ENCODE measurements at places on chromosomes 12 and 14.

GRCh38 chr12:43638806-43639205, 86.8 kb upstream of the ADAMTS20 start:
- no peak for DNase-seq

DNA sequence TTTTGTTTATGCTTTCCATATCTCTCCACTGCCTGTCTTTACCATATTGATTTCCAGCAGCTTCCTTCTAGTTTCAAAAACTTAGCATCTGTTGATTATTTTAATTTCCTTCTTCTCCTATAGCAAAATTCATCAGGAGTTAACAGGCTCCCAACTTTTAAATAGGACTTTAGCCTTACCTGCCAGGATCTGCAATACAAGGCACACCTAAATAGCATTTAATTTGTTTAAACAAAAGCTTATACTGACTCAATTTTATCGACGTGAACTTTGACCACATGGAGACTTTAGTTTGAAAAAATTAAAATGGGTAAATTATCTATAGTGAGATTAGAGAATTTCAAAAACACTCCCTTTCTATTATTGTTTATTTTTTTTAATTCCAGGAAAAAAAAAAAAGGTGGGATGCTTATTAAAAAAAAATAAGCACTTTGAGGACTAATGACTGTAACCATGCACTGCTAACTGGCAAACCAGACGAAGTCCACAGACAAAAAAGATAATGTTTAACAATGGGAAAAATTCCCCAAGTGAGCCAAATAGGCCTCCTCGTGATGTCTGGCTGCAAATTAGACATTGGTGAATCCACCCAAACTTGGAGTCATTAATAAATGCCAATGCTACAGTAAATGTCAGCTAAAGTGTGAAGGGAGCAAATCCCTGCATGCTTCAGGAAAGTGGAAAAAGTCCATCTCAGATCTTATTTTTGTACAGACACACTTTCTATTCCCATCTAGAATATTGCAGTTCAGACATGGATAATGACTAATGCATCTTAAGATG, 40.7 kb downstream of the RMST start:
- DNase-seq: no peak

DNA sequence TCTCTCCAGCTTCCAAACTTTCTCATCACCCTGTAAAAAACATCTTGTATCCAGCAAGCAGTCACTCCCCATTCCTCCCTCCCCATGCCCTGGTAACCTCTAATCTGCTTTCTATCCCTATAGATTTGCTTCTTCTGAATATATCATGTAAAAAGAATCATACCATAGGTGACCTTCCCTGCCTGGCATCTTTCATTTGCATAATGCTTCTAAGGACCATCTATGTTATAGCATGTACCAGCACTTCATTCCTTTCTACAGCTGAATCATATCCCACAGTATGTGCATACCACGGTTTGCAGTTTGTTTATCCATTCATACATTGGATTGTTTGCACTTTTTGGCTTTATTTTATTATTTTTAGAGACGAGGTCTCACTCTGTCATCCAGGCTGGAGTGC, 22.9 kb upstream of the VPS37B start:
- DNase-seq: no peak

GRCh38 chr12:101803978-101804377, 26.8 kb downstream of the GNPTAB start:
- DNase-seq: no peak

- DNase-seq: no peak
These were observed 60.6 kb downstream of the TMEM117 start for GRCh38 chr12:43896496-43896895.

DNA sequence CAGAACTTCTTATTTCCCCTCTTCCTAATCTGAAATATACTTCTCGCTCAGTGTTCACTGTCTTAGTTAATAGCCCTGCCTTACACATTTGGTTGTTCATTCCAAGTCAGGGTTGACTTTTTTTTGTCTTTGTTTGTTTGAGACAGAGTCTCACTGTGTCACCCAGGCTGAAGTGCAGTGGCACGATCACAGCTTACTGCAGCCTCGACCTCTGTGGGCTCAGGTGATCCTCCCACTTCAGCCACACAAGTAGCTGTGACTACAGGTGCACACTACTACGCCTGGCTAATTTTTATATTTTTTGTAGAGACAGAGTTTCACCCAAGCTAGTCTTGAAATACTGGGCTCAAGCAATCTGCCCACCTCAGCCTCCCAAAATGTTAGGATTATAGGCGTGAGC, 42.3 kb upstream of the PRPF39 start:
- DNase-seq: no peak

DNA sequence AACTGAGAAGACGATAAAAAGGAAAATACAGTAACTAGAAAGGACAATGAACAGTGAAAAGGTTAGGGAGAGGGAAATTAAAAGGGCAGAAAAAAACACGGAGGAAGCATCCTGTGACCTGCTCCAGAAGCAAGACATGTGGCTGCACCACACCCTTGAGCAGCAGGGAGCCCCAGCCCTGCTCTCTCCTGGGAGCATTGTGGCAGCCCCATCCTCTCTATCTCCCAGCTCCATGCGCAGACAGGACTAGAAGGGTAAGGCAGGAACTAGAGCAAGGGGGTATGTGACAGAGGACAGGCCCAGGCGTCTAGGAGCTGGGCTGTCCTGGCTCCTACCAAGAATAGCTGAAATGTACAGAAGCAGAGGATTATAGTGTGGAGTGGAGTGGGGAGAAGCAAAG, 38.6 kb upstream of the SMUG1 start:
- no peak for DNase-seq

- no peak for DNase-seq
These were observed 293.4 kb downstream of the EGLN3 start for GRCh38 chr14:33657476-33657875.

DNA sequence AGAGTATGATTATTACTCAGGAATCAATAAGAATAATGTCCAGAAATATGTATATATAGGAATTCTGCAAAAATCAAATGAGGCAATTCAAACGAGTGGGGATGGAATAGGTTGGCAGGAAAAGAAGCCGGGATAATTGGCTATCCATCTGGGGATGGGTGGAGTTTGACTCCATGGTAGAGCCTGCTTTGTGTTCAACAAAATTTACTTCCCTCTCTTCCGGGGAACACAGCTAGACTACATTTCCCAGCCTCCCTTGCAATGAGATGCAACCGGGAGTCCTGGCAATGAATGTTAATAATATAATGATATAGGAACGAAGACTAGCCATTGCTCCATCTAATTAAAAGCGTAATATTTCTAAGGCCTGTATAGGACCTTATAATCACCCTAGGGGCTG, 146.6 kb downstream of the EFCAB11 start:
- DNase-seq: no peak

DNA sequence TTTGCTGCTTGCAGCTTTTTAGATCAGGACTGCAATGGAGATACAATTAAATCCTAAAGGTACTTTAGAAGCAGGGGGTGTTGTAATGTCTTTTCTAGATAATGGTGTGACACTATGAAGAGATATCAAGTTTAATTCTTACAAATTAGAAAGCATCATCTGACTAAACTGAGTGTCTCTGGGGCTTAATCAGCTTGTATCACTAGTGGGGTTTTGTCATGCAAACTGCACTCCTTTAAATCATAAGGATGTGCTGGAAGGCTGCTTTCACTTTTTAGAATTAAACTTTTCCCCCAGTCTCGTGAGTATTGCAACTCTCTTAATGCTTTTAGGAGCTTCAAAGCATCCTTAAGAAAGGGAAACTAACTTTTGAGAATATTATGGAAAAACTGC, 218.6 kb downstream of the ESR2 start:
- no peak for DNase-seq

- no peak for DNase-seq
These were observed 9.3 kb upstream of the ESR2 start for GRCh38 chr14:64303471-64303917.

DNA sequence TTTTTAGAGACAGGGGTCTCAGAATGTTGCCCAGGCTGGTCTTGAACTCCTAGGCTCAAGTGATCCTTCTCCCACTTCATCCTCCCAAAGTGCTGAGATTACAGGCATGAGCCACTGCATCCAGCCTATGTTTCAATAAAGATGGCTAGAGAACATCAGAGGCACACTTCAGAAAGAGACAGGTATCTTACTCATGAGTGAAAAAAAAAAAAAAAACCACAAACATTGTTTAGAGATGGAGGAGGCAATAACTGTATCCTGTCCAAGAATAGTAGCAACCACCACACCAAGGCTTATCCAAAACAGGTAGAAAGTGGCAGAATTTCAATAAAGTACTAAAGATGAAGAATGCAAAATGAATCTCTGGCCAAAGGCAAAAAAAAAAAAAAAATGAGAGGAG, 30.3 kb downstream of the EEA1 start:
- no peak for DNase-seq

- no peak for DNase-seq
These were observed 14.2 kb upstream of the BLTP3B start for GRCh38 chr12:100156731-100157426.

GRCh38 chr12:131617596-131618302, 93.1 kb upstream of the SFSWAP start:
- DNase-seq: no peak

DNA sequence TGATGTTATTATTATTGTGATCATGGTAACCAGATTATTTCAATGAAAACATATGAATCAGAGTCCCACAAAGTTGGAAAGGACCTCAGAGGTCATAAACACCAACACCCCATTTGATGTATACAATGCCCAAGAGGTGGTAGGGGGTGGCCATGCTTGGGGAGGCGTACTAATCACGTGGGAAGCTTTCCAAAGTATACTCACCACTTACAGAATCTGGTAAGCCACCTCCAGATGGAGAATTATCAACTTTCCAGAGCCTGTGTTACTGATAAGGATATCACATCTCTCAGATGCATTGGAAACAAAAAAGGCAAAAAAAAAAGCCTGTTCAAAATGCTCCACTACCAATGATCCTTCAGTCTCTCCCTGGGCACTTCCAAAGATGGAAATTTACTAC, 8.4 kb downstream of the DAD1 start:
- DNase-seq: no peak

DNA sequence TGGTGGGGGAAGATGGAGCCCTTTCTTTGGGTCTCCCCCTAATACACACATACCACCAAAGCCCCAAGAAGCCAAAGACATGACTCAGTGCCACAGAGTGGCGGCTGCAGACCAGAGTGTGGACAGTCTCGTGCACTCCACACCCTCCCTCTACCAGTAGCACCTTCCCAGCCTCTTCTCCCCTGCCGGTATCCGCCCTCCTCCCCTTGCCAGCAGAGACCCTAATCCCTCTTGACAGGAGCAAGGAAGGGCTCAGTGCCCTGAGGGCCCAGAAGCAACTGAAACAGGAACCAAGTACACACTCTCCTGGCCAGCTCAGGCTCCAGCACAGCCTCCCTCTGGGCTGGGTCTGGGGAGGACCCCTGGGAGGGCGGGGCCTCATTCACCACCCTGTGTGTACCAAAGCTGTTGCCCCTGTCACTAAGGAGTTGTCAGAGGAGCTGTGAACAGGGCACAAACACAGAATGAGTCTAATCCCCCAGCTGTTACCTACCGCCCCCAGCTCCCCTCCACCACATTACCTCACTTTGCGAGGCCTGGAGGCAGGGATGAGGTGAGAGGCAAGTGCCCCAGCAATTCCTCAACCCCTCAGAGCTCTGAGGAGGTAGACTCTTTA, 8.2 kb downstream of the SPRYD3 start:
- DNase-seq: no peak

- no peak for DNase-seq
These were observed 186.8 kb downstream of the CEP128 start for GRCh38 chr14:80754696-80755095.

- DNase-seq: no peak
These were observed 178.6 kb downstream of the TMEM132C start for GRCh38 chr12:128445415-128446127.

- peak; percentile 60 for DNase-seq
These were observed 12.8 kb downstream of the STX2 start for GRCh38 chr12:130826151-130826801.

DNA sequence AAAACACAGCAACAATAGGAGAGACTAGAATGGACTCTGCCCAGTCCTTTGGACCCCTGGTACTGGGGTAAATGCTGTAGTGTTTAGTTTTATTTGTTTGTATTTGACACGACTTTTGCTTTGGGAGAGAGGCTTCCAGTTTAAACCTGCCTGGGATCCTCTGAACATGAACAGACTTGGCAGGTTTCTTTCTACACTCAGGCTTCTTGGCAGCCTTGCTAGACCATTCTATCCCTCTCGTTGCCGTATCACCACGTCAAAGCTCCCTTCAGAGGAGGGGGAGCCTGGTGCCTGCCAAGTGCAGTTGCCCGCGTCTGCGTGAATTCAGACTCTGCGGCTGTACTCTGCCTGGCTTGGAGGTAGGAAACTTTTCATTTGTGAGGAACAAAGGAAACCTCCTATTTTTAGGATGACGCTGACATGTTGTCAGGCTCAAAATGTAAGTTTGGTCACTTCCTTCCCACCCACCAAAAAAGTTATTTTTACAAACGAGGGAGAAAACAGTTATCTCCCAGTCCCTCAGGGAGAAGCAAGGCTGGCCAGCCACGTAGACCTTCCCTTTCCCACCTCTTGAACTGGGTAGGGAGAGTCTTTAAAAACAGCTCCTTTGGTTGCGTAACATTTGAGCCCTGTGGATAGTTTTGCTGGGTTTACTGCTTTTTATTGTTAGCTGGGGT, 25.9 kb downstream of the CD9 start:
- no peak for DNase-seq

DNA sequence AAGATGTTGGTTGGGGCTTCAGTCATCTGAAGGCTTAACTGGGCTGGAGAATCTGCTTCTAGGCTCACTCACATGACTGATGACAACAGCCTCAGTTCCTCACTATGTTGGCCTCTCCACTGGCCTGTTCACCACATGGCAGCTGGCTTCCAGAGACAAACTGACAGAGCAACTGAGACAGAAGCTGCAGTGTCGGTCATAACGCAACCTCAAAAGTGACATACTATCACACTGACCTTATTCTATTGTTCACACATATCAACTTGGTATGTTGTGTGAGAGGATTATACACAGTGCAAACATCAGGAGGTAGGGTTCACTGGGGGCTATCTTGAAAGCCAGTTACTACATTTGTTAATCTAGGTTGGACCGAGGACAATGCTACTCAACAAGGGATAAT, 92.9 kb downstream of the PAWR start:
- DNase-seq: no peak

DNA sequence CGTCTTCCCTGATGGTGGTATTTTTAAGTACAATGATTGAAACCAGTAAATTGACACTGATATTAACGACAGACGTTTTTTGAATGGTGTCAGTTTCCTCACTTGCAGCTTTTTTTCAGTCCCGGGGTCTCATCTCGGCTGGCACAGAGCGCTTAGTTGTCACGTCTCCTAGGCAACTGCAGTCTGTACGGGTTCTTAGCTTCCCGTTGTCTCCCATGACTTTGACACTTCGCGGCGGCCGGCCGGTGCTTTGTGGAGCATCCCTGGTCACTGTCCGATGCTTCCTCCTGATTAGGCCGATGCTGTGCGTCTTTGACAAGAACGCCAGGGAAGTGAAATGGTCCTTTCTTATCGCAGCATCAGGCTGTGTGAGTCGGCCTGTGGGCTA, 67.4 kb downstream of the ADGRD1 start:
- DNase-seq: no peak

- no peak for DNase-seq
These were observed 34.4 kb downstream of the TTC7B start for GRCh38 chr14:90781876-90782275.

GRCh38 chr14:59634617-59635016, 58.0 kb upstream of the CCDC175 start:
- DNase-seq: no peak
